GM10248 (cell line): ENCODE measurements at places on chromosomes 1 and 21.
A peak's percentile ranks its signal among the peaks of the same experiment; 100 is the strongest.

- DNase-seq: peak; percentile 34
Measured at GRCh38 chr1:46302641-46303037, 777 bp downstream of the LRRC41 start.

- no peak for DNase-seq
Measured at GRCh38 chr1:161899091-161899490, 124.6 kb downstream of the OLFML2B start.

- no peak for DNase-seq
Measured at GRCh38 chr21:33755354-33755753, 113.1 kb downstream of the ITSN1 start.

DNA sequence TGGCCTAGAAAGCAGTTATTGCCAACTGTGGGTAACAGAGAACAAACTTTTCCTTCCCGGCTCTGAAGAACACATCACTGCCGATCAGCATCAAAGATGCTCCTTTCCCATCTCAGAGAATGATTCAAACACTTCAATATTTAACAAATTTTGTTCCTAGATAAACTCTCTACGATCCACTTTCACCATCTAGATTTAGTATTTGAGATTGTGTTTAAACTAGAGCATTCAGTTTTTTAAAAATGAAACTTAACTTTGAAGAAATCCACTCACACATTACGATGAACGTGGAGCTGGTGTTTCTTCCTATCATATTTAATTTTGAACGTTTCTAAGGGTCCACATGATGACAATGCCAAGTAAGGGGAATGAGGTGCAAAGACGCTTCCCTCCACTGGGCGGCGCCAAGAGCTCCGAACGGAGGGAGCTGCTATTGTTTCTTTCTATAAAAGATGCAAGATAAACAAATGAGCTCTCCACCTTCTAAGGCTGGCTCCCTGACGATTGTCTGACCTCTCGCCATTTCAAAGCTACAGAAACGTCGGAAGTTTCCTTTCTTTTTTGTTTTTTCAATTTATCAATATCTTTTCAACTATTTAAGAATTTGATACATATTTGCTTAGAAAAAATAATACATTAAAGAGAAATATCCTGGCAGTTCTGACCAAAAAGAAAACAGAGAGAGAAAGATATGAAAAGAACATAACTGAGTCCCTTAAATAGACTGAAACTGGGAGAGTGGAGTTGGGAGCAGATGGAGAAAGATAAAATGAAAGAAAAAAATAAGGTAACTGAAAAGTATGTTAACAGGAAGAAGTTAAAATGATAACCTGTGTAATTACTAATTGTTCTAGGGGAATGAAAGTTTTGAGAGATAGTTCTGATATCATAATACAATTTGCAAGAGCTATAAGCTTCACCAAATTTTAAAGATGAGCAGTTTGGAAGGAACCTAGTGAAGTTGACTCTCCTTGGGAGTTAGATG is 4.4 kb upstream of the BARHL2 start:
- DNase-seq: peak; percentile 67

DNA sequence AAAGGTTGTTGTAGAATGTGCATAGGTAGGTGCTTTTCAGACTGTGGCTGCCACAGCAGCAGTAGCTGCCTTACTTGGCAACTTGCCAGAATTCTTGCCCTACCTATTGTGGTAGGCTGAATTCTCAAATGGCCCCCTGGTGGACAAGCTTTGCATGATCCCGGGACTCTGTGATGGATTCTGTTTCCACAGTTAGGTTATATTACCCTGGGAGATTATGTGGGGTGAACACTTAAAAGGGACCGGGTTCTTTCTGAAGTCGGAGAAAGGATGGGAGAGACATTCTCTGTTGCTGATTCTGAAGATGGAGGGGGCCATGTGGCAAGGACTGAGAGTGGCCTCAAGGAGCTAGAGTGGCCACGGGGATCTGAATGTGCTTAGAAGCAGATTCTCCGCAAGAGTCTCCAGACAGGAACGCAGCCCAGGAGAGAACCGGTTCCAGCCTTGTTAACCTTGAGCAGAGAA is 32.1 kb upstream of the KCNE1 start:
- DNase-seq: no peak

DNA sequence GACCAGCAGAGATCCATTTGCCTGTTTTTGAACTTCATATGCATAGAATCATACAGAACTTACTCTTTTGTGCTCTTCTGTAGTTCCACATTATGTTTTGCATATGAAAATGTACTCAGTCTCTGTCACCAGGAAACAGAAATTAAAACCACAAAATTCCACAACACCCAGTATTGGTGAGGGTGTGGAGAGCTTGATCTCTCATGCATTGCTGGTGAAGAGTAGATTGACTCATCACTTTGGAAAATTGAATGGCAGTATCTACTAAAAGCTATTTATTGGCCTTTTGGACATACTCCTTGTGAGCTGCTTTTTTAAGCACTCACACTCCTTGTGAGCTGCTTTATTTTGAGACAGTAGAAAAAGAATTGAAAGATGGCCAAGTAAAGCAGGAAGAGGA is 43.3 kb downstream of the VTCN1 start:
- DNase-seq: no peak

DNA sequence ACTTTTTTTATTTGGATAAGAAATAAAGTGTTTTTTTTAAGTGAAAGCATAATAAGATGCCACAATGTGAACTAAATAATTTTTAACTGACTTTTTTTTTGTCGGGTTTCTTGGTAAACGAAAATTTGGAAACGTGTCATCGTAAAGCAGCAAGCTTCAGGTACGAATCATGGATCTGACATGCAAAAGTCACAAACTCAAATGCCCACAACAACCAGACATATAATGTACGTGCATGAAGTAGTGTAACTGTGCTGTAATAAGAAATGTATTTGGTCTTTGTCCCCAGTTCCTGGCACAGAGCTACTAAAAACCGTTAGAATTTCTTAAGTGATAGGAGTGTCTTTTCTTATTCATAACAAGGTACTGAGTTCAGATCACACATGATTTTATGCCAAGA is 44.3 kb upstream of the LRRC7 start:
- DNase-seq: no peak

DNA sequence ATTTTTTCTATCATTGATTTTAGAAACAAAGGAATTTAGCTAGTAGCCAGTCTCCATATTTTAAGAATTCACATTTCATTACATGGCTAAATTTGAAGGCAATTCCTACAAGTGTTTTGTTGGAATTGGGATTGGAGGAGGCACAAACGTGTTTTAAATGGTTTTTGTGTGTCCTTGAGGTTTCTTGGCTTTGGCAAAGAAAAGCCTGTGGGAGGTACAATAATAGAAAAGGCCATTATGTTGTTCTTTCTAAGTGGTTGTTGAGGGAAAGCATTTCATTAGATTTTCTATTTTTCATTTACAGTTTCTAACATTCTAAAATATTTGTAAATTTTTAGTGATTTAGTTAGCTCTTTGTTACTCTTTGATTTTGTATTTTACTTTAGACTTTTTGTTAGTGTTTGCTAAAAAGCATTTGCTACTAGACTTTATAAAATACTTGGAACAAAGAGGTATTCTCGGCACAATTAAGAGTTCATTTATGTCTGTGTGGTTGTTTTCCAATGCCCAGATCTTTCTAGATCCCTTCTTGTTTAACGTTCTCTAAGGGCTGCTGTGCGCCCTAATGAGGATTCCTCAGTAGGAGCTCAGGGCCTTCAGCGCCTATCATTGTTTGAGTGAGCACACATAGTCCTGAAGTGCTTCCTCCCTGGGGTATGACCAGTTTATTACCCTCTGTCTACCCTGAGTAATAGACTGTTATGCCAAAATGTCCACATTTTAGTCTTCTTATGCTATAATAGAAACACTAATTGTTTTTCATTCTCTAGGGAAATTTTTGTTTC is 70.0 kb upstream of the KIAA1614 start:
- no peak for DNase-seq
